M059J (cell line): ENCODE measurements at places on chromosomes 1 and 21. TPM values are rescaled to one million over a fixed set of nuclear protein-coding genes. Genes with fewer than 3 reads are reported as not detected.

DNA sequence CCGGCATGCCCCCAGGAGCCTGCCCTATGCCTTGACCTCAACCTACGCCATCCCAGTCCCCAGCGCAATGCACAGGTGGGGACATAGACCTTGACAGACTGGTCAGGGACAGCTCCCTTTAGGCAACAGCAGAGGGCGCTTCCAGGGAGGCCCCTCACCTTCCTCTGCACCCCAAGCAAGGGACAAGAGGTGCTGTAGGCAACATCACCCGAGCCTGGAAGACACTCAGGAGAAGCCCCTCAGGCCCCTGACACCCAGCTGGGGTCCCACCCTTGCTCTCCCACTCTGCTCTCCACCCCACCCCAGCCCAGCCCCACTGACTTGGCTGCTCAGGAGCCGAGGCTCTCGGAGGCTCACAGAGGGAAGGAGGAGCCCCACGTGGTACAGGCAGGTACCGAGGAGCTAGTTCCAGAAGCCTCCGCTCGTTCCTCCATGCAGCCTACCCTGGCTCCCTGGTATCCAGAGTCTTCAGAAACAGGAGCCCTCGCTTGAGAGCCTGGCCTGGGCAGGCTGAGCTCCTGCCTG lies 2.4 kb upstream of the WNT3A start:
- peak; percentile 46 for DNase-seq

DNA sequence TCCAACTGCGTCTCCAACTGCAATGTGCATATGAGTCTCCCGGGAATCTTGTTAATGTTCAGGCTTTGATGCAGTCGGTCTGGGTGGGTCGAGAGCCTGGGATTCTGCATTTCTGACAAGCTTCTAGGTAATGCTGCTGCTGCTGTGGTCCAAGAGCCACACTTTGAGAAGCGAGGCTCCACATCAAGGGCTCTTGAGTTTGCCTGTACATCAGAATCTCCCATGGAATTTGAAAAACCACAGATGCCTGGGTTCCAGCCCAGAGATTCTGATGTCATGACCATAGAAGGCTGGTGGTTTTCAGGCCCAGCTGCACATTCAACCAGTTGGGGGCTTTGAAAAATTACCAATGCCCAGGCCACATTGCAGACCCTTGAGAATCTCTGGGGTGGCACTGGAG lies 93.9 kb upstream of the TARDBP start:
- peak; percentile 61 for DNase-seq

DNA sequence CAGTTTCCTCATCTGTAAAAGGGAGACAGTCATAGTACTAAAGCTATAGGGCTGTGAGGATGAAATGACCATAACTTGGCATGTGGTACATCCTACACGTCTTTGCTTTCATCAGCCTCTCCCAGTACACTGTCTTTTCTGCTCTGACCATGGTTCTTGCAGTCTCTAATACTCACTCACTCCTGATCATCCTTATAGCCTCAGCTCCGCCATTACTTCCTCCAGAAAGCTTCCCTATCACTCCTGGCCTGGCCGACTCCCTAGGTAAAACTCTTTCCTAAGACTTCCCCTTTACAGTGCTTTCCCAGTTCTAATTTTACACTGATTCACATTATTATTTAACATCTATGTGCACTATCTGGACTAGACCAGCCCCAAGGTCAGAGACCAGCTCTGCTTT lies 5.0 kb upstream of the MRPL24 start:
- DNase-seq: no peak

GRCh38 chr1:10591010-10591409 lies 116.3 kb downstream of the PEX14 start:
- DNase-seq: no peak

- DNase-seq: peak; percentile 97
Observed at GRCh38 chr1:235397733-235398132, 30.5 kb downstream of the TBCE start.

DNA sequence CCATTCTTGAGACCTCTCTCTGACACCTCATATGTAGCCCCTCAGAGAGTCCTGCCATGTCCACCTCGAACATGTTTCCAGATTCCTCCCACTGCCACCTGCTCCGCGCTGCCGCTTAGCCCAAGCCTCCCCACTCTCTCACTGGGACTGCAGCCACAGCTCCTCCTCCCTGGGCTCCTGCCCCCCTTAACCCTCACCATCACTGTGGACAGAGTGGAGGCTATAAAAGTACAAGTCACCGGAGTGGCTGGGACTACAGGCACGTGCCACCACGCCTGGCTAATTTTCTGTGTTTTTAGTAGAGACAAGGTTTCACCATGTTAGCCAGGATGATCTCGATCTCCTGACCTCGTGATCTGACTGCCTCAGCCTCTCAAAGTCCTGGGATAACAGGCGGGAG lies 77.0 kb downstream of the VWA5B1 start:
- no peak for DNase-seq

- no peak for DNase-seq
Observed at GRCh38 chr1:19650416-19651140, 6.5 kb downstream of the NBL1 start.

GRCh38 chr1:169630006-169630405 lies at the start of gene SELP:
Gene SELP (minus strand): TSS chr1:169630124. CDS start chr1:169630074, 50 bp downstream.
- DNase-seq: no peak

GRCh38 chr21:36534656-36535055 lies 54.7 kb upstream of the CLDN14 start:
- DNase-seq: no peak

DNA sequence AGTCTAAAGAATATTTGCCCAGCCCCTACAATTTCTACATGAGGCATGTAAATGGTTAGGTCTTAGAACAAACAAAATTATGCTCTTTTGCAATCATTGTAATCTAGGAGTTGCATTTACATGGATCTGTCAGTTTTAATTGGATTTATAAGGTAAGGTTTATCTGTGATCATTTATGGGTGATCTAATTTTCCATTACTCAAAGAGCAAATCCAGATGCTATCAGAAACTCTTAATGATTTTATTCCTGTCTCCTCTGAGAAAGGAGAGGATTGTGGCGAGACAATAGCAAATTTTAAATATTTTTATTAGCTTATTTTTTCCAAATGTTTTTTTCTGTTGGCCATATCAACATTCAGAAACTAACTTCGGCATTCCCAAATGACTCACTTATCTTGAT lies 14.2 kb upstream of the NEGR1 start:
- no peak for DNase-seq

DNA sequence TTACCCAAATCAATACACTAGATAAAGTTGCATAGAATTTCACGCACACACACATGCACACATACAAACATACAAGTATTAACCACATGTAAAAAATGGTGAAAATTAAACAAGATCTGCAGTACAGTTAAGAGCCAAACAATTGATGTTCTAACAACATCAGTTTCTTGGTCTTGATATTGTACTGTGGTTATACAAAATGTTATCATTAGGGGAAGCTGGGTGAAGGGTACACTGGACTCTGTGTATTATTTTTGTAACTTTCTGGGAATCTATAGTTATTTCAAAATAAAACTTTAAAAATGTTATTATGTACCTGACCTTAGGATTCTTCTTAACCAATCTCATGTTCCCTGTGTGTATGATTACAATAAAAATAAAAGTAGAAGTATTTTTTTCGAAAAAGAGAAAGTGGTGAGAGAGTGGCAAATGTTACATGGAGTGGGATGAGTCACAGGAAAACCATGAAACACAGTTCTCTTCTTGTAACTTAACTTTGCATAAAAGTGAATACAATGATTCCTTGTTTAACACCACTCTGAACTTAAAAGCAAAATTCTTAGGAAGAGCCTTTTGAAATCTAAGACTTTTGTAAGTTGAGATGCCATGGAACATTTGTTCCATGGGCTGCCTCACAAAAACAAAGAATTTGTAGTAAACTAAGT lies 101.6 kb upstream of the RUNX1 start:
- peak; percentile 86 for DNase-seq

The RCSD1 gene
- 0.15 and 0.81 TPM in 2 replicates for total RNA-seq

The CHIA gene
- not detected in 2 replicates for total RNA-seq

The TMEM269 gene
- 0.02 TPM in 1 of 2 replicates, not detected in the other for total RNA-seq

The CAPN8 gene
- total RNA-seq: not detected in 2 replicates

The PTPN7 gene
- total RNA-seq: not detected in 2 replicates

The RPS6KA1 gene
- 24.8 and 34.2 TPM in 2 replicates for total RNA-seq
